ENCODE measurements at places on chromosomes 1 and 21.
A peak's percentile ranks its signal among the peaks of the same experiment; 100 is the strongest.

GRCh38 chr1:15064217-15064929 is 89.2 kb upstream of the TMEM51 start:
- DNase-seq: no peak

- DNase-seq: no peak
Measured at GRCh38 chr1:245901565-245901964, 605.5 kb downstream of the SMYD3 start.

- no peak for DNase-seq
Measured at GRCh38 chr1:24369801-24370200, 43.8 kb downstream of the STPG1 start.

DNA sequence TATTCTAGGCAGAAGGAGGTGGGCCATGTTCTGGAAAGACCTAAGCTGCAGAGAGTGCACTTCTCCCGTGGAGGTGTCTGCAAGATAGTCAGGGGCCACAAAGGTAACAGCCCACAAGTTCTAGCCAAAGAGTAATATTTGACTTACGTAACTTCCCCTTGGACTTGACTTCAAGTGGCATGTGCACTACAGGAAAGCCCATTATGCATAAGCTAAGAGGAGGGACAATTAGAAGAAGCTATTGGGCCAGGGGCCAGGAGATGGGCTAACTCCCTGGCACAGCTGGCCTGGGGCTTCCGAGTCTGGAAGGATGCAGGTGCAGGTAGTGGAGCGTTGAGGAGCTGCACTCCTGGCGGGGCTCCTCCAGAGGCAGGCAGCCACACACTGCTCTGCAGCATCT is 58.3 kb downstream of the ERG start:
- DNase-seq: no peak

GRCh38 chr1:47680815-47681475 is 243.1 kb downstream of the FOXD2 start:
- DNase-seq: no peak

DNA sequence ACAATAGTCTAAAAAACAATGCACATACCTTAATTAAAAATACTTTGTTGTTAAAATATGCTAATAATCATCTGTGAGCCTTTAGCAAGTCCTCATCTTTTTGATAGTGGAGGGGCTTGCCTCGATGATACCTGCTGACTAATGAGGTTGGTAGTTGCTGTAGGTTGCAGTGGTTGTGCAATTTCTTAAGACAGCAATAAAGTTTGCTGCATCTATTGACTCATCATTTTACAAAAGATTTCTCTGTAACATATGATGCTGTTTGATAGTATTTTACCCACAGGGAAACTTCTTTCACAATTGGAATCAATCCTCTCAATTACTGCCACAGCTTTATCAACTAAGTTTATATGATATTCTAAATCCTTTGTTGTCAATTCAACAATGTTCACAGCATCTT is 7.6 kb downstream of the C1orf87 start:
- no peak for DNase-seq

DNA sequence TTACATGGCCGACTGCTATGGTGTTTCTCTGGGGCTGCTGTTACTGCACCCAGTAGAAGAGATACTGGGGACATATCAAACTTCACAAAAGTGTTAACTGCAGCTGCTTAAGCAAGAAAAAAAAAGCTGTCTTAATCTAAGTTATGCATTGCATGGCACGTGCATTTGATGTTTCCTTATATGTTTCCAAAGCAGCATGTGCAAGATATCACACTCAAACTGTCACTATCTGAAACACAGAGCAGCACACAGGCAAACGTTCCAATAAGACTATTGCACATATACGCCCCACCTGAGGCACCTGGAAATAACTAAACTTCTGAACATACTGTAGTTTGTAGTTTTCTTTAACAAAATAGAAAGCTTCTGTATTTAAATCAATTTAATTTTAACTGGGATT is 671.4 kb upstream of the ADGRL2 start:
- no peak for DNase-seq

DNA sequence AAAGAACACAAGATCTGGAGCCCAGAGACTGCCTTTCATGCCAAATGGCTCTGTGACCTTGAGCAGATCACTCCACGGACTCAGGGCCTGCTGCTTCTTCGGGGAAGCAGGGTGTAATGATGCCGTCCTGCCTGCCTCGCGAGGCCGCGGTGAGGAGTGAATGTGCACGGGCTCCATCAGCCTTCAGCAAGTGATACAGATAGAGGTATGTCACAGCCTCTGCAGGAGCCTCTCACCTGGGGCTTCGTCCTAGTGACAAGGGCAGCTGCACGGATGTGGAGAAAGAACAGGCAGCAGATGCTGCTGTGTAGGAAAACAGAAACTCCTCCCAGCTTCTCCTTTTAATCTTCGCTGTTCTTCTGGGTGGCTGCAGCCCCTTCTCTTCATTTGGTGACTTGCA is 127.5 kb downstream of the KCNN3 start:
- DNase-seq: no peak

DNA sequence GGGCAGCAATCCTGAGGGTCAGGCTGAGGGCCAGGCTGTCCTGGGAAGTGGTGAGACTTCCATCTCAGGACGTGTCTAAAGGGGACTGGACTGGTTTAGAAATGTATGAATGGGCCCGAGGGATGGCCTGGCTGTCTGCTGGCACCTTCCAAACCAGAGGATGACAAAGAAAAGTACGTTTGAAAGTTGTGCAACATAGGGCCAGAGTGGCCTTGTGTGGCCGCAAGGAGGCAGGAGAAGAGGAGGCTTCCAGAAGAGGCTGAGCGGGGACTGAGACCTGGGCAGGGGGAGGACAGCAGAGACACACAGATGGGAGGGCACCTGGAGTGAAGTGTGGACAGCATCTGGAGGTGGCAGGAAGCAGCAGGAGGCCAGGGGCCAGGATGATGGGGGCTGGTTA is 2.6 kb upstream of the SYTL1 start:
- DNase-seq: no peak

- no peak for DNase-seq
Measured at GRCh38 chr1:247357052-247357780, 25.5 kb upstream of the ZNF496 start.

GRCh38 chr1:53326598-53327181 is 1.2 kb downstream of the LRP8 start:
- DNase-seq: peak; percentile 48

- DNase-seq: no peak
Measured at GRCh38 chr1:5945445-5945844, 46.8 kb downstream of the NPHP4 start.

DNA sequence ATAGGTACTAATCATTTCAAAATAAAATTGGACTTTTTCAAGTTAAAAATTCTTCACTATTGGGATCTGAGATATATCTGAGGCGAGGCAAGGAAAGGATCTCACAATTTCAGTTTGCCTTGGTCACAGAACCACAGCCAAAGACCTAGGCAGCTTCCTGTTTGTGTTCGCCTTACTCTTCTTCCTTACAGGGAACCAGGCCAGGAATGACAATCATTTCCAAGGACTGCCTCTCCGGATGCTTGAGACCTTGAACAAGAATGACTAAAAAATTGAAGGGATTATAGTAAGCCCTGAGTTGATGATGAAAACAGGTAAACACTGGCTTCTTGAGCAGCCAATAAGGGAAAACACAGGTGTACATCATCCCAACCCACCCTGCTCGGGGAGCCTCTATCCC is 35.2 kb upstream of the SERBP1 start:
- no peak for DNase-seq

DNA sequence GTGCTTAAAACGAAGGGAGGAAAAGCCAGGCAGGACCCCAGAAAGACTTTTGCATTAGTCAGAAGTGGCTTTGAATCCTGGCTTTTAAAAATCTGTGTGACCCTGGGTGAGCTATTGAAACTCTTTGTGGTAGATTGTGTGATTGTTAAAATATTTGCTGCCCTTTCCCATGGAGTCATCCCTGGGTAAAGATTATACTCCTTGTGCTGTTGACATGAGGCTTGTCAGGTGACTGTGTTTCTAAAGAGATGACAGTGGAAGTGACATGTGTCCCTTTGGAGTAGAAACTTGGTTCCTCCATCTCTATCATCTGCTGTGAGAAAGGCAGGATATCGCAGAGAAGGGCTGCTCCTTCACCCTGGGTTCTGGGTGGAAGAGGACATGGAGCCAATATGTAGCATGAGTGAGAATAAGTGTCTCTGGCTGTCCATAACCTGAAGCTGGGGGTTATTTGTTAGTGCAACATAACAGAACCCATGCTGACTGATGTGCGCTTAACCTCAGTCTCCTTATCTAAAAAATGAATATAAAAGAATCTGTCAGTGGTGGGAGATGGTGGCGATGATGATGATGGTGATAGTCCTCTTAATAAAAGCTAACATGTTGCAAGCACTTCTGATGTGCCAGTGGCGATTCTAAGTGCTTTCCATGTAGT is 187.6 kb downstream of the RHOU start:
- DNase-seq: no peak

- DNase-seq: no peak
Measured at GRCh38 chr1:60090655-60091054, 17.1 kb upstream of the C1orf87 start.

DNA sequence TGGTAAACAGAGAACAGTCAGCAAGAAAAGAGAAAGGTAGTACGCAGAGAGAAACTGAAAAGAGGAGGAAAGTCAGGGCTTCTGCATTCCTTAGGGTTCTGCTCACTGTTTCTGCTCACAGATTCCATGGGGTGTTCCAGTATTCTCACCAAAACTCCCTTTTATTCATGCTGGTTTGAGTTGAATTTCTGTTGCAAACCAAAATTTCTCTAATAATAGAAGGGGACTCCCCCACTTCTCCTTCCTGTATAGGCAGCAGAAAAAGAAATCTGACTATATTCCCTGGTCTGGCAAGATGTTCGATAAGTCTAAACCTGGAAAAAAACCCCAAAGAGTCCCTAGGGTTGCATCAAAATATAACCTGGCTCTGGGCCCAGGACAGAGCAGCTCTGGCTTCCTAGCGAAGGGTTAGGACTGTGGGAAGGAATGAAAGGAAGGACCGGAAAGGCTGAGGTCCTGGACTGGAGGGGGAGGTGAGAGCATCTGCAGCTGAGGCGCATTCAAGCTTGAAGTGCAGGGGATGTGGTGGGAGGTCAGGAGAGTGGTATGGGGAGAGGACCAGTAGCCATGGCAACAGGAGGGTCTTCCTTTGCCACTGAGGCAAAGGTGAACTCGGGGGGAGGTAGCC is 18.8 kb upstream of the RGS16 start:
- DNase-seq: no peak

- no peak for DNase-seq
Measured at GRCh38 chr1:42135426-42135825, 17.8 kb upstream of the GUCA2B start.

DNA sequence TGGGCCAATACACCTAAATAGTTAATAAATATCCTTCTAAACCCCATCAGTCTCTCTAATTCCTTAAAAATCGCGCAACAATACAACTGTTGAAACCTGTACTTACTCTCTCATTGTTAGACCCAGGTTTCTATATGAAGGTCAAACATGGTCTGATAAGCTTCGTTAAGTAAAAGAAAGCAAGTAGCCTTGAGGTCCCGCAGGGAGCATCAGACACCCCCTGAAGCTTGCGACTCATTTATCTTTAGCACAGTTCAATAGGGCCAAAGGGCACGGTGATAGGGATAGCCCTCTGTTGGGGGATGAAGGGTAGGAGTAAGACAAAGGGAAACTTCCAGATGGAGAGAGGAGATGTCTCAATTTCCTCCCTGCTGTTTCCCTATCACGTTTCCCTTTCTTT is 27.3 kb upstream of the THEM4 start:
- DNase-seq: no peak

DNA sequence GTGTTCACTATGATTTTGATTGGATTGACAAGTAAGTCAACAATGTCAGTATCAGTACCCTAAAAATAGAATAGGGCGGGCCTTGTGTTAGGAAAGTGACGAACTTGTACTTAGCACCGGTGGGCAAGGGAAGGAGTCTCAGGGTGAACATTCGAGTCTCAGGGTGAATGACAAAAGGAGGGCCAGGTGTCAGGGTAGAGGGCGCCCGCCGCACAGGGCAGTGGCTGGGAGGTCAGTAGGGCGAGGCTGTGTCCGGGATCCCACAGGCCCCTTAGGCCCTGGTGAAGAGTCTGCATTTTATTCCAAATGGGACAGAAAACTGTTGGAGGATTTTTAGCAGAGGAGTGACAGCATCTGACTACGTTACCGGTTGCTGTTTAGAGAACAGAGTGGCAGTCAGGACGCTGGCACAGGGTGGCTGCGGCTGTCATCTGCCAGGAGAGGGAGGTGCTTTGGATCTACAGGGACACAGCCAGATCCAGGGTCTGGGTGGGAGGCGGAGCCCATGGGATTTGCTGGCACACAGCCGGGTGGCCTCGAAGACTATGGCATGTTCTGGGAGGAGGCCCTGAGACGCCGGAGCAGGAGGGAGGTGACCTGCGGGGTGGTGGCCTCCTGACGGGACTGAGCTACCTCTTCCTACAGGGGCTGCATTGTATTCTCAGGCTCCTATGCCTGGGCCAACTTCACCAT is 11.0 kb downstream of the AGTRAP start:
- DNase-seq: no peak

DNA sequence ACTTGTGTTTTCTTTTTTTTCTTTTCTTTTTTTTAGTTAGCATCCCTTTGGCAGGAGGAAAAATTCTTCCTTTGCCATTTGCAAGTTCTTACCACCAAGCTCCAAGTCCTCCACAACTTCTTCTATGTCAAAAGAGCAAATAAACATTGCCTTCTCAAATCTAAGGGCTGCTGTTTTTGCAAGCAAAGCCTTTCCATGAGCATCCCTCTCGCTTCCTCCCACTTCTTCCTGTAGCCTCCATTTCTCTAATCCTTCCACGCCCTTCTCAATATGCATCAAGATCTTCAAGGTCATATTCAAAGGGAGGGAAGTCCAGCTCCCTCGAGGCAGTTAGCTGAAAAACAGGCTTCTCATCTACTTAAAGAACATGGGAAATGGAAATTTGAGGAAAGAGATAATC is 147.1 kb downstream of the ADSS2 start:
- DNase-seq: no peak

DNA sequence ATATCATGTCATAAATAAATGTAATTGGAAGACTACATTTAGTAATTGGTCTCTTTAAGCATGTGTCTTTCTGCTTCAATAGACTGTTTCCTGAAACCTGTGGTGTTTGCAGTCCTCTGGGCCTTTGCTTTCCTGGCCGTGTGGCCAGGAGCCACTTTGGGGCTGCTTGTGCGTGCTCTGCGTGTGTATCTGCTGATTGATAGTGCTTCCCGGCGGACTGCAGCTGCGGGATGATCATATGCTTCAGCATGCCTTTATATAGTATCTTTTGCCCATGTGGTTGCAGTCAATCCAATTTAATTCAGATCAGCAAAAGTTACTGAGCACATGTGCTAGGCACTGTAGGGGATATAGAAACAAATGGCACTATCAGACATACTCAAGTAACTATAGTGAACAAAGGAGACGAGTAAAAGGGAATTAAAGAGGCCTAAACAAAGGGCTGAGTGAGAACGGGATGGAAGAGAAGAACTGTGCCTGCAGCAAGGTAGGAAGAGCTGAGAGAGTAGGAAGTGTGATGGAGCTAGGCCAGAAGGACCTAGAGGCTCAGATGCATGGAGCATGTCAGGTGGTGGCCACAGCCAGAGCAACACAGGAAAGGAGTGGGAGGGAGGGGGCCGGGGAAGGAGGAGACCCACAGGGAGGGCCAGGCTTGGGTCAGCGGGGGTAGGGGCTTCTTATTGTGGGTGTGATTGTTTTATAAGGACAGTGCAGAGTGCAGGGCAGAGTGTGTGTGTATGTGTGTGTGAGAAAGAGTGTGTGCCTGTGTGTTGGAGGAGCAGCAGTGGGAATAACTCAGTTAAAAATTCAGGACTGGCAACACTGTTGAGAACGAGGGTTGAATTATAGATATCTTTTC is 27.2 kb upstream of the TTF2 start:
- no peak for DNase-seq

- no peak for DNase-seq
Measured at GRCh38 chr1:30476911-30477459, 246.4 kb downstream of the MATN1 start.

- no peak for DNase-seq
Measured at GRCh38 chr1:212289262-212290077, 4.3 kb downstream of the PPP2R5A start.
